Effector memory CD4-positive, alpha-beta T cell (primary cell): ENCODE measurements at places on chromosomes 2 and 18.

DNA sequence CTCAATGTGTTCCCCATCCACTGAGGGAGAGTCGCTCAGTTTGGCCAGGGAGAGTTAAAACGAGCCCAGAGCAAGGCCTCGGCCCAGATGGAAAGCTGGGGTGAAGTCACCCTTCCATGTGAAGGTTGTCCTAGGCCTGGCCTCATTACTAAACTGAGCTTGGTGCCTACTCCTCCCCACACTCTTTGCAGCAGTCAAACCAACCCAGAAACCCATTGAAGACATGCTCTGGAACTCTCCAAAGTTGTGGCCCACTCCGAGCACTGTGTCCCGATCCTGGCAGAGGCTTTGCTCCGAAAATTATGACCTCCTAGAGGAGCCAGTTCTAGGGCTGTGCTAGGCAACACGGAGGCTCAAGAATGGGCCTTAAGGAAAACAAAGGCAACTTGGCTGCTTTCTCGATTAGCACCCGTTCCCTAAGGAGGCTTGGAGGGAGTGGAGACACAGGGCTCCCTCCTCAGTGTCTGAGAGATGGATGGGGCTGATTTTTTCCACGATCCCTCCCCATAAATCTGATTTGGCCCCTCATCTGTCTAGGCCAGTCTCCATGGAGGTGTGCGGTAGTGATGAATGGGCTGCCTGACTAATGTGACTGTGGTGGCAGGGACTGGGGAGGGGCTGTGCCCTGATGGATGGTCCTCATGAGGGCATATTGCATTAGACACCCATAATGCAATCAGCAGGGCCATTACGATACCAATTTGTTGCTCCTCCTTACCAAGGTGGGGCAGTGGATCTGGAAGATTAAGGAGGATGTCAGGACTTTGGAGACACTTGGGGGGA is 11.7 kb upstream of the CYP26B1 start:
- no peaks in the 10 kb centered on the region for H3K4me1 ChIP-seq
- H3K36me3 ChIP-seq = no peaks in the 10 kb centered on the region
- no peak overlapping the region for H3K27ac ChIP-seq
- H3K4me3 ChIP-seq = no peak overlapping the region

- no peaks in the 10 kb centered on the region for H3K36me3 ChIP-seq
- no peaks in the 10 kb centered on the region for H3K4me1 ChIP-seq
- H3K27ac ChIP-seq = no peak overlapping the region
Measured at GRCh38 chr18:77320971-77321559, 71.4 kb downstream of the GALR1 start.

- no peak overlapping the region for H3K27ac ChIP-seq
- H3K4me3 ChIP-seq = no peak overlapping the region
- H3K36me3 ChIP-seq = no peaks in the 10 kb centered on the region
- H3K27me3 ChIP-seq = no peaks in the 10 kb centered on the region
- no peak for DNase-seq
Measured at GRCh38 chr2:55782528-55783173, 89.0 kb upstream of the PNPT1 start.

GRCh38 chr2:189899101-189899500 is 114.9 kb downstream of the PMS1 start:
- H3K4me1 ChIP-seq = no peaks in the 10 kb centered on the region
- no peak overlapping the region for H3K27ac ChIP-seq
- no peaks in the 10 kb centered on the region for H3K36me3 ChIP-seq
- no peaks in the 10 kb centered on the region for H3K27me3 ChIP-seq
- DNase-seq = no peak

GRCh38 chr2:226327830-226328229 is 471.8 kb downstream of the IRS1 start:
- H3K27ac ChIP-seq = no peak overlapping the region
- H3K27me3 ChIP-seq = no peaks in the 10 kb centered on the region
- no peak for DNase-seq
- no peaks in the 10 kb centered on the region for H3K4me1 ChIP-seq

- H3K4me1 ChIP-seq = no peaks in the 10 kb centered on the region
- no peak overlapping the region for H3K4me3 ChIP-seq
- H3K27me3 ChIP-seq = no peaks in the 10 kb centered on the region
- no peak overlapping the region for H3K27ac ChIP-seq
- no peak for DNase-seq
Measured at GRCh38 chr2:25539136-25539535, 134.2 kb downstream of the DTNB start.

DNA sequence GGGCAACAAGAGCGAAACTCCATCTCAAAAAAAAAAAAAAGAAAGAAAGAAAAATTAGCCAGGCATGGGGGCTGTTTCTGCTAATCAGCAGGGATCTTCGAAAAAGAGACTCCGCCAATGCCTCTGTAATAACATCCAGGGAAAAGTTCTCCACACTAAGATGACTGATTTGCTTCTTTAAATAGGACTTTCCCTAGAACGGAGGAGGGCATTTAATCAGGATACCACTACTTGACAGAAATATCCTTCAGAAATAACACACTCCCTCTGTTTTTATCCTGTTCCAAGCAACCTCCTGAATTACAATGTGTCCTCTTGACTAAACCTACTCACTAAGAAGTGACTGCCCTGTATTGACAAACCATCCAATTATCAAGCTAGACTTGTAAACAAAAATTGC is 21.7 kb downstream of the REV1 start:
- no peaks in the 10 kb centered on the region for H3K27me3 ChIP-seq
- H3K27ac ChIP-seq = no peak overlapping the region
- H3K4me1 ChIP-seq = no peaks in the 10 kb centered on the region
- DNase-seq = no peak
- no peak overlapping the region for H3K4me3 ChIP-seq
